ENCODE measurements at places on chromosomes 7 and 10.

DNA sequence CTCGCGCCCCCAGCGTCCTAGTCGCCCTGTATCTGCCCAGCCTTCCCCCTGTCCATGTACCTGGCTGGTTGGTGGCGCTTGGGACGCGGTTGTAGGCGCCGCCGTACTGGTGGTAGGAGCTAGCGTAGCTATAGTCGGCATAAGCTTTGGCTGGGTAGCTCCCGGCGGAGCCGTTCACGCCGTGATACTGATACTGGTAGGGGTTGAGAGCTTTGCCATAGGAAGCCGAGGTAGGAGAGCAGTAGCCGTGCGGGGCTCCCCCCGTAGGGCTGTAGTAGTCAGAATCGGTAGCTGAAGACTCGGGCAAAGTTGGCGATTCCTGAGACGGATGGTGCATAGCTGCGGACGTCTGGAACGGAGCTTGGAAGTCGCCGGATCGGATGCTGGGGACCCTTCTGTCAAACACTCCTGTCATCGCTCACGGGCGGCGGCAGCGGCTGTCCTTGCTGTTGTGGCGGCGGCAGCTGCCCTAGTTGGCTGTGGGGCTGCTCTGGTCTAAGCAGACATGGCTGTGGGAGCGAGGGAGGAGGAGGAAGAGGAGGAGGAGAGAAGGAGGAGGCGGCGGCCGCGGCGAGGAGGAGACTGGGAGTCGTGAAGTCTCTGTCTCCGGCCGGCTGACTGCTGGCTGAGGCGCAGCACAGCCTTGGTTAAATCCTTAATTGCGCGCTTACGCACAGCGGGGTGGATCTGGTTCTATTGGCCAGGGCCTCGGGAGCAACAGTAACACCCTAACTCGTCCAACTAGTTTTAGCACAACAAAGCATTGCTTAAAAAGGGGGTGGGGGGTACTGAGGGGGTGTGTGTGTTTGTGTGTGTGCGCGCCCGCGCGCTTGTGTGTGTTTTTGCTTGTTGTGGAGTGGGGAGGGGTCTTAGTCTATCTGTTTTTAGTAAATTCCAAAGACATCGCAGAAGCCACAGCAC is at the start of gene DLX5:
TSS of gene DLX5 (minus strand) at position 623 of the 921 bp plus-strand sequence. CDS start at position 415, 208 bp downstream.
- no peak for DNase-seq

DNA sequence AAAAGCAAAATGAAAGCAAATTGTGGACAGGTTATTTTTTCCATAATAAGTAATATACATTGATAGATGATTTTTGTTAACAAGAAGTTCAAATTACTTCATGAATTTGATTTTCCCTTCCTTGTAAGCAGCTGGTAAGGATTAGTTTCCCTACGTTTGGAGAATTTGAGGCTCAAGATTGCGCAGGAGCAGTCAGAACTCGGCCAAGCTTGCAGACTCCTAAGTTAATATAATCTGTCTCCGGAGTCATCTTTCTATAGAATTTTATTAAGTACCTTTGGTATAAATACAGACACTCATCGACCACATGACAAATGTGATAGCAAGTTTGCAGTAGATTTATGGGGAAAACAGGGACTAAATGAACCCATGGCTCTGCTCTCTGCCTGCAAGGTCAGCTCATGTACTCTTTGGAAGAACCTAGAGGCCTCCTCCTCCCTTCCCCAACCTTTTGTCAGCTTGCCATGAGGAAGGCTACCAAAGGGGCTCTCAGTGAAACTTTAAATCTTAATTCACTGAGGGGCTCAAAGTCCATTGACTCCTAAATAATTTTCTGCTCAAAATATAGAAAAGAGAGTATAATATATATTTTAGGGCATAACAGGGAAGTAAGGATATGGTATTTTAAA is 89.2 kb upstream of the CTTNBP2 start:
- DNase-seq: no peak

- DNase-seq: no peak
These were observed 260.7 kb downstream of the BMPER start for GRCh38 chr7:34165927-34166550.

- no peak for DNase-seq
These were observed 209.0 kb downstream of the CACNA2D1 start for GRCh38 chr7:82234457-82235049.

GRCh38 chr7:80838643-80839042 is 80.2 kb downstream of the SEMA3C start:
- no peak for DNase-seq

DNA sequence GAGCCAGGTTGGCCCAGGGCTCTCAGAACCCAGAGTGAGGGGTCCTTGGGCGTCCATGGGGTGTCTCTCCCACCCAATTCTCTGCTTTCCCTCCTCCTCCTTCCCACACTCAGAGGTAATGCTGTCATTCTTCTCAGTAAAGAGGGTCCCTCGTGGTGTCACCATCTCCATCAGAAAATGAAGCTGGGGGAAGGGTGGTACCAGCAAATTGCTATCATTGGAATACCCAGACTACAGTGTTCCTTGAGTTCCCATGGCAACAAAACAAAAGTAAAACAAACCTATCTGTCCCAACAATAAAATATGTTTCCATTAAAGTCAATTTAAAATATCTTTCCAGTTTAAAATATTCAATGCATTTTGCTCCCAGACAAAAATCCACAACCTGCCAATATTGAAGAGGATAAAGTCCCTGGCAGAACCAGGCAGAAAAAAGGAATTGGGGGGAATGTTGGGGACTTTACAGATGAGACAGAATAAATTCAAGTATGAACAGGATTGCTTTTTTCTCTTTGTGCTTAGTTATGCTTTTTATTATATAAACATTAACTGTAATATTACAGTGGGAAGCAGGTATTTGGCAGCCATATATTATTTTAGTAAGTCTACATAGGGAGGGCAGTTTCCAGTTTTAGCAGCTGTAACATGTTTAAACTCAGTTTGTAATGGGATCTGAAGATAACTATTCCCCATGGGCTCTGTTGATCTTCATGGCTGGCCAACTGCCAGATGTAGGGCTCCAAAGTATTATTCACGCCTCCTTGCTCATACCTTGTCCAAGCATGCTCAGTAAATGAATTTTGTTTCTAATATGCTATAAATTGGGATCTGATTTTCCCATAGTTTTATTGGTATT is 182.1 kb downstream of the ARID5B start:
- DNase-seq: no peak

DNA sequence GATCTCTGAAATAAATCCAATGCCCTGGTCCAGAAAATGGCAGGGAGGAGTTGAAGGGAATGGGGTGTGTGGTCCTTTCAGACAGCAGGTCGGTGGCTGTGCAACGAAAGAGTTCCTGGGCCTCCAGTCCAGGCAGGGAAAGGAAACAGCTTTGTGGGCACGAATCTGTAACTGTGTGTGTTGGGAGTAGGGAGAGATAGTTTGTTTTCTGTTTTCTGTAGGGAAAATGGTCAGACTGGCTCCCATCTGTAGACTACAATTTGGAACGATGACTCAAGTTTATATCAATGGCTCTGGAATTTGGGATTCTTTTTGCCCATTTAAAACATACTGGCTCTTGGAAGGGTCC is 2.6 kb upstream of the HOXA9 start:
- no peak for DNase-seq

- DNase-seq: no peak
These were observed 1.4 kb downstream of the FBXW4 start for GRCh38 chr10:101693651-101693977.

Measured in stimulated activated CD4-positive, alpha-beta T cell treated with anti-CD3 and anti-CD28 coated beads, Interleukin-12 subunit alpha, Interleukin-12 subunit beta, amount 100 ng/mL, for 48 hours (primary cell).